ENCODE measurements at places on chromosomes 7 and 10.
A peak's percentile ranks its signal among the peaks of the same experiment; 100 is the strongest.

GRCh38 chr10:21526860-21527597, 1.5 kb upstream of the SKIDA1 start:
- DNase-seq = no peak

GRCh38 chr7:133056370-133057238, 25.3 kb downstream of the CHCHD3 start:
- no peak for DNase-seq

GRCh38 chr7:36390199-36391090, 783 bp downstream of the ANLN start:
- DNase-seq = peak; percentile 73

DNA sequence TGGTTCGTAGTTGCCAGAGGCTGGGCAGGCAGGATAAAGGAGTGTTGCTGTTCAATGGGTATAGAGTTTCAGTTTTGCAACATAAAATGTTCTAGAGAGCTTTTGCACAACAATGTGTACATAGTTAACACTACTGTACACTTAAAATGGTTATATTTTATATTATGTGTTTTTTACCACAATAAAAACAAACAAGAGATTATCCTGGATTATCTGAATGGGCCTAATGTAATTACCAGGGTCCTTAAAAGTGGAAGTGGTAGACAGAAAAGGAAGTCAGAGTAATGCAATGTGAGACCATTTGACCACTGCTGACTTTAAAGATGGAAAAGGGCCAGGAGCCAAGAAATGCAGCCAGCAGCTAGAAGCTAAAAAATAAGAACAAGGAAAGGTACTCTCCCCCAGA, 159.7 kb downstream of the SGMS1 start:
- no peak for DNase-seq

GRCh38 chr10:68139448-68140272, 30.4 kb downstream of the MYPN start:
- DNase-seq = no peak

GRCh38 chr7:52257890-52258289, 777.5 kb upstream of the POM121L12 start:
- DNase-seq = no peak

GRCh38 chr10:119346095-119346832, 138.9 kb downstream of the GRK5 start:
- no peak for DNase-seq

- DNase-seq = no peak
Measured at GRCh38 chr7:4799508-4800268, 24.3 kb downstream of the AP5Z1 start.

DNA sequence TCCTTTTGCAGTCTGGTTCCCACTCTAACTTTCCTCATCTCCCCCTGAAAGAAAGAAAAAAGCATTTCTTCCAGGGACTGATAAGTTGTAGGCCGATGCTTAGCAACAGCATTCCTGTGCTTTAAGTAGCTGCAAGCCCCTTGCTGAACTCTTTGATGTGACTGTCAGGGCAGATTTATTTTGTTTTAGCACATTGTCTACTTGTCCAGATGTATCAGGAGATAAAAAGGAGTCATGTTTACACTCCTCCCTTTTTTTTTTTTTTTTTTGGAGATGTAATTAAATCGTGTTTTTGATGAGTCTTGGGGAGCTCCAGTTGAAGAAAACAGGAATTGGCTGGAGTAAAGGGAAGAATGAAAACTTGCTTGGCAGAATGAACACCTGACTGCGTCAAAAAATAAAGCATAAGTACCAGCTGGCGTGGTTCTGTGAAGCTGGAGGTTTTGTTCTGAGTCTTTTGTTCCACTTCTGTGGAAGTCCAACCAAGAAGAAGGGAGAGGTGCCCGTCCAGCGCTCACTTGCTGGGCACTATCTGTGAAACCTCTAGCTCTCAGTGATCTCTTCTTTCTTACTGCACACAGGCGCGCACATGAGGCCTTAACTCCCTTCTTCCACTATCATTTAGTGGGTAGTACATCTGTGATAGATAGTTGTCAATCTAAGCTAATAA, 871.7 kb downstream of the LRMDA start:
- DNase-seq = no peak

GRCh38 chr10:33260403-33261149, 73.9 kb downstream of the NRP1 start:
- DNase-seq = no peak

- no peak for DNase-seq
Measured at GRCh38 chr10:29067161-29067560, 221.7 kb upstream of the LYZL1 start.

GRCh38 chr10:78742730-78743615, 325.8 kb upstream of the ZMIZ1 start:
- DNase-seq = no peak

GRCh38 chr7:75638594-75639070, 100.1 kb downstream of the HIP1 start:
- DNase-seq = no peak
